ENCODE measurements at places on chromosomes 16 and 17. TPM values are rescaled to one million over a fixed set of nuclear protein-coding genes. Genes with fewer than 3 reads are reported as not detected.
A peak's percentile ranks its signal among the peaks of the same experiment; 100 is the strongest.

The BAIAP3 gene
- total RNA-seq: 0.26 TPM

The C17orf107 gene
- 8.3 TPM for total RNA-seq

The FOXN1 gene
- 0.38 TPM for total RNA-seq

The SLC5A10 gene
- 0.13 TPM for total RNA-seq

The RAP1GAP2 gene
- 15.0 TPM for total RNA-seq

The IKZF3 gene
- under 0.01 TPM for total RNA-seq

The MEIOC gene
- not detected for total RNA-seq

The MEFV gene
- total RNA-seq: not detected

The ITFG1 gene
- 47.4 TPM for total RNA-seq

The CIBAR2 gene
- total RNA-seq: not detected

The MYH3 gene
- total RNA-seq: 1.4 TPM

The METRN gene
- 143 TPM for total RNA-seq

The LMF1 gene
- 2.1 TPM for total RNA-seq

The KRT222 gene
- not detected for total RNA-seq

The CIAO3 gene
- total RNA-seq: 33.2 TPM

The SNAI3 gene
- total RNA-seq: not detected

The GCSH gene
- total RNA-seq: 14.6 TPM

The ACSM5 gene
- not detected for total RNA-seq

DNA sequence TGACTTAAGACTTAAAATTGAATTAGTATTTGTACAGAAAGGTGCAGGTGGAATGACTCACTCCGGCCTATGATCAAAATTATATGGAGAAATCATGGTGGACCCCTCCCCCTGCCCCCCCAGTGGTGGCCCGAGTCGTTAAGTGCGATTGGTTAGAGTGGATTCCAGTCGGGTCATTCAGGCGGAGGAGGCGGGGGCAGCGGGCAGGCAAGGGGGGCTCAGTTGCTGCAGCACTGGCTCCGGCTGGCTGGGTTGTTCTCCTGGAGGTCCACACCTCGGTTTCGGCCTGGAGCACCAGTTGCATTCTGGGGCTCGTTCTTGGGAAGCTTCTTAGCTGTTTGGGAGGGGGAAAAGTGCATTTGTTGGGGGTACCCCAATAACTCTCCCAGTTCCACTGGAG lies 3.0 kb downstream of the HSPB9 start:
- DNase-seq: no peak

- DNase-seq: no peak
Observed at GRCh38 chr16:13231365-13231764, 330.0 kb downstream of the SHISA9 start.

GRCh38 chr16:89397331-89397861 lies 93.0 kb downstream of the ANKRD11 start:
- DNase-seq: no peak

GRCh38 chr17:41333836-41334235 lies 16.8 kb downstream of the KRT33A start:
- DNase-seq: no peak

- DNase-seq: no peak
Observed at GRCh38 chr16:47604306-47604705, 143.2 kb downstream of the PHKB start.

- DNase-seq: no peak
Observed at GRCh38 chr17:28665994-28666393, 4.0 kb downstream of the SUPT6H start.

GRCh38 chr16:17470182-17470907 lies 415 bp downstream of the XYLT1 start:
- DNase-seq: no peak

- DNase-seq: peak; percentile 31
Observed at GRCh38 chr16:495127-495748, 32.3 kb upstream of the CAPN15 start.

GRCh38 chr16:12906271-12906670 lies 4.9 kb downstream of the SHISA9 start:
- DNase-seq: no peak

DNA sequence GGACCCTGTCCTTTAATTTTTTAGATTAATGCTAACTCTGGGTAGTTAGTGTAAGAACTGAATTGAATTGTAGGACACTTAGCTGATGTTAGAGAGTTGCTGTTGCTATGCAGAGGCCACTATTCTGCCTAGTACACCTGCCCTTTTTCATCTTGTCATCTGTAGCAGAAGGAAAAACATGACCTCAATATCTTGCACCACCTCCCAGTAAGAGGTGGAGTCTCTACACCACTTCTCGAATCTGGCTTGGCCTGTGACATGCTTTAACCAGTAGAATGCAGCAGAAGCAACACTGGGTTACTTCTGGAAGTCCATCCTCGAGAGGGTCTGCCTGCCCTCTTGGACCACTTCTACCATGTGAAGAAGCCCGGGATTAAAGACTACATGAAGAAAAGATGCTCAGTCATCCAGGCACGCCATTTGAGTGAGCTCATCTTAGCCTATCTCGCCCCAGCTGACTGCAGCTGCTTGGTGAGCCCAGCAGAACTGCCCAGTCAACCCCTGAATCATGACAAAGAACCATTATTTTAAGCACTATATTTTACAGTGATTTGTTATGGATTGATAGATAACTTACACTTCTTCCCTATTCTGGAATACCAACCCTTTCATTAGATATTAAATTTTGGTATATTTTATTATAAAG lies 153.5 kb downstream of the MYO1D start:
- no peak for DNase-seq

GRCh38 chr17:82801377-82801970 lies 38.3 kb downstream of the ZNF750 start:
- no peak for DNase-seq

DNA sequence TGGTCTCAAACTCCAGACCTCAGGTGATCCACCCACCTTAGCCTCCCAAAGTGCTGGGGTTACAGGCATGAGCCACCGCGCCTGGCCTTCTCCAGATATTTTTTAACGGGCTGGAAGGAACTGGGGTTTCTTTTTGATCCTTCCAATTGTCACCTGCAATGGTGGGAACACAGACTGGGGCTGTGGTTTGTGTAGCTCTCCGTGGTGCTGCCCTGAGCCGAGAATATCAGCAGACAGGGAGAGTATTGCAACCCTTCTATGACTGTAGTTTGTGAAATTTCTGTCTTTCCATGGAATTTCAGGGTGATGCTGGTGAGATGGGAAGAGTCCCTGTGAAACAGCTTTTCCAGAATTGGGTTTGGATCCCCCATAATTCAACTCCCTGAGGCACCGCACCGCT lies 263.5 kb downstream of the ENGASE start:
- no peak for DNase-seq

- DNase-seq: peak; percentile 82
Observed at GRCh38 chr16:55508941-55509931, at the start of gene LPCAT2. LPCAT2 (plus strand) TSS chr16:55509072; CDS start chr16:55509182, 110 bp downstream.

GRCh38 chr16:24139282-24139681 lies 116.9 kb upstream of the CACNG3 start:
- peak; percentile 42 for DNase-seq

- no peak for DNase-seq
Observed at GRCh38 chr16:70534971-70535370, 11.4 kb downstream of the SF3B3 start.

GRCh38 chr16:48434653-48435317 lies 49.6 kb upstream of the SIAH1 start:
- DNase-seq: no peak

- no peak for DNase-seq
Observed at GRCh38 chr17:71192039-71192555, 928.7 kb upstream of the SOX9 start.

GRCh38 chr16:64914-65255 lies 7.5 kb downstream of the RHBDF1 start:
- no peak for DNase-seq

DNA sequence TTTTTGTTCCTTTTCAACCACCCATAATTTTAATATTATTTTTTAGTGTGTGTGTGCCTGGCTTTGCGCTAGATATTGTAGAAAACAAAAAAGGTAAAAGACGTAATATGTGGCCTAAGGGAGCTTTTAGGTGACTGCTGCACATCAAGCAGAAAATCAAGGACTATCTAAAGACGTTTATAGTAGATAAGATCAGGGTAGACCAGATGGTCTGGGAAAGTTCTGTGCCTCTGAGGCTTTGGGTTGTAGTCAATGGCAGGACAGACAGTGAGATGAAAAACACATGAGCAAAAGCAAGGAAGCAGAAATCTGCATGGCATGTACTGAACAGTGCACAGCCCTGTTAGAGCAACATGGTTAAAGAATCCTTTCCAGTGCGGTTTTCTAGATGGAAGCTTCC lies 26.8 kb upstream of the ARHGAP23 start:
- DNase-seq: no peak

DNA sequence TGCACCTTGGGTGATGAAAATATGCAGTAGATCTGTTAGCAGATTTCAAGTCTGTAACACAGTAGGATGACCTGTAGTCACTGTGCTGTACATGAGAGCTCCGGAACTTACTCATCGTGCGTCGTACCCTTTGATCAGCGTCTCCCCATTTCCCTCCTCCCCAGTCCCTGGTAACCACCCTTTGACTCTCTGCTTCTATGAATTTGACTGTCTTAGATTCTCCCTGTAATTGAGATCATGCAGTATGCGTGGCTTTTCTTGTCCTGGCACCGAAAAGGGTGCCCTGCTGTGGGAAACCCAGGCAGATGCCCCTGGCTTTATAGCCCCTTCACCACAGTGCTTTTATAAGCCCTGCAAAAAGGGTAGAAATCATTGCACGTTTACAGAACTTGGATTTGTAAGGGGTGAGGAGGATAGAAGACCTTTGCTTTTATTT lies 20.5 kb downstream of the CLEC16A start:
- no peak for DNase-seq

GRCh38 chr16:57023541-57024249 lies 34.3 kb downstream of the NLRC5 start:
- DNase-seq: no peak

- DNase-seq: no peak
Observed at GRCh38 chr17:60933739-60934138, 256.1 kb downstream of the BCAS3 start.

- DNase-seq: no peak
Observed at GRCh38 chr16:11334831-11335404, 10.3 kb upstream of the RMI2 start.

- DNase-seq: no peak
Observed at GRCh38 chr17:64145375-64145750, 15.4 kb upstream of the ERN1 start.

GRCh38 chr16:89765292-89765830 lies 44.0 kb downstream of the ZNF276 start:
- no peak for DNase-seq

GRCh38 chr17:60390925-60391470 lies 935 bp downstream of the USP32 start:
- peak; percentile 36 for DNase-seq

DNA sequence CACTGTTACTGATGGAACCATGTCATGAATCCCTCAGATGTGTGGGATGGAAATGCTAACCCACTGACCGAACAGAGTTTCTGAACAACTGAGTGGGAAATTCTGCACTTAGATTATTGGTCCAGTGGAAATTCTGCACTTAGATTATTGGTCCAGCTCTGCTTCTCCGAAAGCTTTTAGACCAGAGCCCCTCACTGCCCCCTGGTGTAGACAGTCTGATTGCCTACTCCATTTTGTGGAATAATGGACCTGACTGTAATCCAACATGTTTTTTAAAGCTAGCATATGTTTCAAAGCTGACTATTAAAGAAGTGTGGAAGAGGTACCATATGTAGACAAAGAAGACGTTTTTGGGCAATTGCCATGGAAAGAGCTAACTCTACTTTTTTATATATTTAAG lies 50.3 kb upstream of the TBX2 start:
- no peak for DNase-seq

DNA sequence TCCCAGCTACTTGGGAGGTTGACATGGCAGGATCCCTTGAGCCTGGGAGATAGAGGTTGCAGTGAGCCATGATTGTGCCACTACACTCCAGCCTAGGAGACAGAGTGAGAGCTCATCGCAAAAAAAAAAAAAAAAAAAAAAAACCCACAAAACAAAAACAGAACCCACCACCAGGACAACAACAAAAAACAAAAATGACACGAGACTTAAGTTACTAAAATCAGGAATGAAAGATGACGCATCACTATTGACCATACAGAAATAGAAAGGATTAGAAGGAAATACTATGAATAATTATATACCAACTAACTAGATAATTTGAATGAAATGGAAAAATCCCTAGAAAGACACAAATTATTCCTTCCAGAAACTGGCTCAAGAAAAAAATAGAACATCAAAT lies 432.4 kb upstream of the PMFBP1 start:
- DNase-seq: no peak

DNA sequence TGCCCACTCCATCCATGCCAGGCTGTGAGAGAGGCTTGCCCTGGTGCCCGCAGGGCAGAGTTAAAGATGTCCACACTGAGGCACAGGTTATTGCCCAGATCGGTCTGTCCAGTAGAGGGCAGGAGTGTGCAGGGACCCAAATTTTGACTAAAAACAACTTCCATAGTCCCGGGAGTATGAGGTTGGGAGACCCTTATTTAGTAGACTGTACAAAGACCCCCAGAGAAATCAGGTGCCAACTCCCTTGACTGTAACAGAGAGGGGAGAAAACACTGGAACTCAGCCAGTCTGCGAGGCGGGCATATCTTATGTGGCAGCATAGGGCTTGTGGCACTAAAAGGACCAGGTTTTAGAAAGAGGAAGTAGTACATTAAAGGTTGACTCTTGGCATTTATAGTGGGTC lies 43.4 kb downstream of the HNF1B start:
- peak; percentile 23 for DNase-seq

DNA sequence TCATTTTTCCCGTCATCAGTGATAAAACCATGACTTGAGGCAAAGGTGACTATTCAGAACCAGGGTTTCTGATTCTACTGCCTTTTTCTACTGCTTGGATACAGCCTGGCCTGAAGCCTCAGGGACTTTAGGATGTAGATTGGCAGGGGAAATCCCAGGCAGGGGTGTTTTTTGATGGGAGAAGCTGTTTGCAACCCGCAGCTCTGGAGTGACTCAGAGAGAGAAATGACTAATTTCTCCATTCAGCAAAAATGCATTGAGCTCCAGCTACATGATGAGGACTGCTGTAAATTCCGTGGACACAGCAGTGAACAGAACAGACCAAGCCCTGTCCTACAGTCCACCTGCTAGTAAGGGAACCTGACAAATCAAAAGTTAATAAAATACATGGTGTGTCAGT lies 560.6 kb downstream of the CDH13 start:
- DNase-seq: peak; percentile 91

DNA sequence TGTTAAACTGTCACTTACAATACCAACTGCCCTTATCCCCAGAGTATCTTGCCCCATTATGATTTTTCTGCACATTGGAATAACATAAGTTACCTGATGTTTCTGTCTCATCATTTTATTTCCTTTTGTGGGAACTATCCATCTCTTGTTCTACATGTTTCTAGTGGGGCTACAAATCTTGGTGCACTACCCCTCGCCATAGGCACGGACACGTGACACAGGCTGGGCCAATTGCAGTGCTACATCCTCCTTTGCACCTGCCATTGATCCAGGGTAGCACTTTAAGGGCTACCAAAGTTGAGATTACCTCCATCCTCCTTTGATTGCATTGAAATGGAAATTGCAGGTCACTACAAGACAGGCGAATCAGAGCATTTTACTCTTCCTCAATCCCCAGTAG lies 14.2 kb upstream of the SYT17 start:
- DNase-seq: no peak

Measured in bronchial epithelial cell (primary cell).